ENCODE measurements at places on chromosomes 2 and 18. TPM values are rescaled to one million over a fixed set of nuclear protein-coding genes. Genes with fewer than 3 reads are reported as not detected.

The SERPINB3 gene
- total RNA-seq = not detected

The CABYR gene
- 0.95 TPM for total RNA-seq

DNA sequence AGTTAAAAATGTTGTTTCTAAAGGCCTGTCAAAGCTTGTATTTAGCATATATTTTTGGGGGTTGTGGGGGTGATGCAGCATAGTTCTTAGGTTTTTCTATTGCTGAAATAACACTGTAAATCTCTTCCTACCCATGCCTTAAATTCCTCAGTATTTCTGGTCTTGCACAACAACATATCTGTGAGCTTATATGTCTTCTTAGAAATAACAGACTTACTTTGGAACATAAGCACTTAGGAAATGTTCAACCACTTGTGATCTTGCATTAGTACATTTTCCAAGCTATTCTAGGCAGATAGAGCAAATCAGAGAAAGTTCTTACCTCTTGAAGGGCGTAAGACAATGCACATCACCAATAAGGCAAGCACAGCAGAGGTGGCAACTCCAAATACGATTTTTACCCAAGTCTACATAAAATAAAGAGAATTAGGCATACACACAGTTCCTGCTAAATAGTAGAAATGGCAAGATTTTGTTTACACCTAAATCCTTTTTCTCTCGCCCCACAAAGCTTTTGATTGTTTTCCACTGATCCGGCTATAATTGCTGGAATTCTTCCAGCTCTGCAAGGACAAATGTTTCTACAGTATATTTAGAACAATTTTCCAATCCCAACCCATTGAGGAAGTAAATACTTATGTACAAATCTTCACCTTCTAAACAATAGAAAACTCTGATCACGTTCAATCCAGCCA, 512 bp downstream of the FAP start:
- no peak overlapping the region for H3K4me3 ChIP-seq
- DNase-seq = no peak
- H3K4me1 ChIP-seq = no peaks in the 10 kb centered on the region
- H3K36me3 ChIP-seq = no peaks in the 10 kb centered on the region
- H3K27ac ChIP-seq = no peak overlapping the region

GRCh38 chr2:79294994-79295393, 135.4 kb upstream of the REG3A start:
- H3K27ac ChIP-seq = no peak overlapping the region
- no peak overlapping the region for H3K4me3 ChIP-seq
- no peaks in the 10 kb centered on the region for H3K27me3 ChIP-seq
- no peak for DNase-seq

DNA sequence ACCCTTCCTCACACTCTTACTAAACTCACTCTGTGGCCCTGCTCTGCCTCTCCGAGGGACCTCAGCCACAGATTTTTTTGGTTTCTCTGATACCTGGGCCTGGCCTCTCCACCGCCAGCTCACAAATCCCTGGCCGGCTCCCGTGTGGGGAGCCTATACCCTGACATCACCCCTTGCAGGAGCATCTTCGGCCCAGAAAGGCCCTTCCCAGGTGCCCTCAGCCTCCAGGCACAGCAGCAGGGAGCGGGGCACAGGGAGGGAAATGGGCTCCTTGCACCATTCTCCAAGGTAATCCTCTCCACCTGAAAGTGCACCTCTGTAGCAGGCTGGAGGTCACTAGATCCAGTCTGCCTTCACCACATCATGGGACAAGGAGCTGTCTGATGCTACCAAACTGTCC, 43.2 kb downstream of the CRACDL start:
- no peaks in the 10 kb centered on the region for H3K4me1 ChIP-seq
- H3K27me3 ChIP-seq = peaks cover 15% of the 10 kb centered on the region
- no peak for DNase-seq

DNA sequence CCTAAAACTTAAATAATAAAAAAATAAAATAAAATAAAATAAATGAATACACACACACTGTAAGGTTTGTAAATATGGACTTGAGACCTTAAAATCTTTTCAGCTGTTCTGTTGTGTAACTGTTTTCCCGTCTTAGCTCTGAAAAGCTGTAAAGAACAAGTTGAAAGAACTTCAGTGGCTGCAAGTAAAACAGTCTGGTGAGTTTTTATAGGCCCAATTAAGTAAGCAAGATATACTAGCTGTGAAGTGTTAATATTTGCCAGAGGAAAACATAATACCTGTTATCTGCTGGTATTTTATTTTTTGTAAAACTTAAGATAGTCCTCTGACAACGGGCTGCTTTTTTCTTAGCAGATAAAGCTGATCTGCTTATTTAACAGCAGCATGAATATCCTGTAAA, 176.9 kb upstream of the NRP2 start:
- H3K4me1 ChIP-seq = no peaks in the 10 kb centered on the region
- no peak for DNase-seq
- peaks cover 6% of the 10 kb centered on the region for H3K27me3 ChIP-seq
- H3K36me3 ChIP-seq = no peaks in the 10 kb centered on the region
- no peak overlapping the region for H3K27ac ChIP-seq

DNA sequence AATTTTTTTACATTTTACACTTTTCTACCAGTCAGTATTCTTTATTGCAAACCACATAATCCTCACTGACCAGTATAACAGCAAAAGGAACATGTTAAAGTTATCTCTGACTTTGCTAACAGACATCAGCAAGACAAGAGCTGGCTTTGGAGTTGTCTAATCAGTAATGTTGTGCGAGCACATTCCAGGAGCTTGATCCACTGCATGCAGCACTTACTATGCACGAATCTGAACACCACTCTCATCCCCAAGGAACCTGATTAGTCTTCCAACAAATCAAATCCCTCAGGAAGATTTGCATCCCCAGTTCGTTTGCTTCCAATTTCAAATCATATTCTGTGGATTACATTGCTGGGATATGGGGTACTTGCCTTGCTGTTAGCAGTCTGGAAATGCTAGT, 269.3 kb upstream of the EPC2 start:
- H3K27ac ChIP-seq = no peak overlapping the region
- H3K36me3 ChIP-seq = no peaks in the 10 kb centered on the region
- no peaks in the 10 kb centered on the region for H3K4me1 ChIP-seq
- no peak overlapping the region for H3K4me3 ChIP-seq
- H3K27me3 ChIP-seq = no peaks in the 10 kb centered on the region

- no peaks in the 10 kb centered on the region for H3K36me3 ChIP-seq
- no peaks in the 10 kb centered on the region for H3K27me3 ChIP-seq
- no peak overlapping the region for H3K4me3 ChIP-seq
- H3K4me1 ChIP-seq = no peaks in the 10 kb centered on the region
- H3K27ac ChIP-seq = no peak overlapping the region
- no peak for DNase-seq
Observed at GRCh38 chr2:133657591-133657990, 89.3 kb upstream of the NCKAP5 start.

DNA sequence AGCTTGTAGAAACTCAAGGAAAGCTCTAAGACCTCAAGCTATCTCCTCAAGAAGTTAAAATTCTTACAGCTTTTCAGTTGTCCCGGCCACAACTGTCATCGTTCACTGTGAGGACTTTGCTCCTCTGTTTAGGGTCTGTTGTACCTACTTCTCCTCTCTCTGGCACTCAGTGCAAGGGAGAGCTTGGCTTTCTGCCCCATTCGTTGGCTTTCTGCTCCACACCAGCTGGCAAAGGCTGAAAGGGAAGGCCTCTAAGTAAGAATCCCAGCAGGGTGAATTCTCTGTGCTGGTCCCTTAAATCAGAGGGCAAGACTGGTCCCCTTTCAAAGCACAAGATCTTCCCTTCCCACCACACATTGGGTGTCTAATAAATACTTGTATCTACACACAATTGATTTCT, 17.3 kb downstream of the ZBTB7C start:
- H3K4me3 ChIP-seq = no peak overlapping the region
- H3K27me3 ChIP-seq = peaks cover 81% of the 10 kb centered on the region
- peaks cover 6% of the 10 kb centered on the region for H3K4me1 ChIP-seq
- DNase-seq = no peak
- H3K36me3 ChIP-seq = no peaks in the 10 kb centered on the region

GRCh38 chr2:103153580-103154284, 391.9 kb downstream of the TMEM182 start:
- H3K27me3 ChIP-seq = no peaks in the 10 kb centered on the region
- DNase-seq = no peak
- H3K27ac ChIP-seq = no peak overlapping the region
- no peaks in the 10 kb centered on the region for H3K4me1 ChIP-seq

- H3K27me3 ChIP-seq = no peaks in the 10 kb centered on the region
- H3K36me3 ChIP-seq = no peaks in the 10 kb centered on the region
- H3K27ac ChIP-seq = no peak overlapping the region
Observed at GRCh38 chr2:187078297-187078696, 229.3 kb upstream of the ZSWIM2 start.

DNA sequence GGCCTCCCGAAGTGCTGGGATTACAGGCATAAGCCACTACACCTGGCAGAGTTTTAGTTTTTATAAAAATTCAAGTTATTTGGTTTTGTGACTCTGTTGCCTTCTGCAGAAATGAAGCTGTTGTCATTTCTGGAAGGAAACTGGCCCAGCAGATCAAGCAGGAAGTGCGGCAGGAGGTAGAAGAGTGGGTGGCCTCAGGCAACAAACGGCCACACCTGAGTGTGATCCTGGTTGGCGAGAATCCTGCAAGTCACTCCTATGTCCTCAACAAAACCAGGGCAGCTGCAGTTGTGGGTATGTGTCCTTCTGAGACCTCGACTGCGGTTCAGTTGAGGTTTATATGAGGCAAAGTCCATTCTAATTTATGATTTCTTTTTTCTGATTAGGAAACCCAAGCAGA, 7.2 kb downstream of the MTHFD2 start:
- peak overlapping the region; percentile 96 for H3K27ac ChIP-seq
- H3K36me3 ChIP-seq = peaks cover 81% of the 10 kb centered on the region
- H3K4me3 ChIP-seq = peak overlapping the region; percentile 64
- H3K27me3 ChIP-seq = no peaks in the 10 kb centered on the region

DNA sequence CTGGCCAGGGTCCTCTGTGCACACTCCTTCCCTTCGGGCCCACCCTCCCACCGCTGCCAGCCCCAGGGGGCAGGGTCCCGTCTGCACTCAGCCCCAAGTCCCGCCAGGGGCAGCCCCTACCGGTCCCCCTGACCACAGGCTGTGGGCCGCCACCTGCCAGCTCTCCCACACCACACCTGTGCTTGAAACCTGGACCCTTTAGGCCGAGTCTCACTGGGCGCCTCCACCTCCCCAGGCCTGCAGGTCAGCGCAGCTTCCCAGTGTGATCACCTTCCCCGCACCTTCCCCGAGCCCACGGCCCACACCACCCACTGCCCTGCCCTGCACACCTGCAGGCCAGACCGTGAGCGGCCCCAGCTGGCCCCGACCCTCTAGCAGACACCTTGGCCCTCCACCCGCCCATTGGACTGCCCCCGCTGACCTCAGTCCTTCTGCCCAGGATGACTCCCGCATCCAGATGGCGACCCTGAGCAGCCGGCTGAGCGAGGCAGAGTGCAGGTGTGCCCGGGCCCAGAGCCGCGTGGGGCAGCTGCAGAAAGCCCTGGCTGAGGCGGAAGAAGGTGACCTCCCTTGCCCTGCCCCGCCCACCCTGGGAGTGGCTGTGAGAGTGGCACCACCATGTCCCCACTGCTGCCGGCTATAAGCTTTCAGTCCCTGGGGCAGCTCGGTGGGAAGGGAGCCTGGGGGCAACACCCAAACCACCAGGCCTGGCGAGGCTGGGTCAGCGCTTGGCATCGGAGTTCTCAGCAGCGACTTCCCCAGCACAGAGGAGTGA, 31.3 kb upstream of the SNED1 start:
- H3K36me3 ChIP-seq = no peaks in the 10 kb centered on the region
- no peak overlapping the region for H3K4me3 ChIP-seq
- no peak overlapping the region for H3K27ac ChIP-seq

DNA sequence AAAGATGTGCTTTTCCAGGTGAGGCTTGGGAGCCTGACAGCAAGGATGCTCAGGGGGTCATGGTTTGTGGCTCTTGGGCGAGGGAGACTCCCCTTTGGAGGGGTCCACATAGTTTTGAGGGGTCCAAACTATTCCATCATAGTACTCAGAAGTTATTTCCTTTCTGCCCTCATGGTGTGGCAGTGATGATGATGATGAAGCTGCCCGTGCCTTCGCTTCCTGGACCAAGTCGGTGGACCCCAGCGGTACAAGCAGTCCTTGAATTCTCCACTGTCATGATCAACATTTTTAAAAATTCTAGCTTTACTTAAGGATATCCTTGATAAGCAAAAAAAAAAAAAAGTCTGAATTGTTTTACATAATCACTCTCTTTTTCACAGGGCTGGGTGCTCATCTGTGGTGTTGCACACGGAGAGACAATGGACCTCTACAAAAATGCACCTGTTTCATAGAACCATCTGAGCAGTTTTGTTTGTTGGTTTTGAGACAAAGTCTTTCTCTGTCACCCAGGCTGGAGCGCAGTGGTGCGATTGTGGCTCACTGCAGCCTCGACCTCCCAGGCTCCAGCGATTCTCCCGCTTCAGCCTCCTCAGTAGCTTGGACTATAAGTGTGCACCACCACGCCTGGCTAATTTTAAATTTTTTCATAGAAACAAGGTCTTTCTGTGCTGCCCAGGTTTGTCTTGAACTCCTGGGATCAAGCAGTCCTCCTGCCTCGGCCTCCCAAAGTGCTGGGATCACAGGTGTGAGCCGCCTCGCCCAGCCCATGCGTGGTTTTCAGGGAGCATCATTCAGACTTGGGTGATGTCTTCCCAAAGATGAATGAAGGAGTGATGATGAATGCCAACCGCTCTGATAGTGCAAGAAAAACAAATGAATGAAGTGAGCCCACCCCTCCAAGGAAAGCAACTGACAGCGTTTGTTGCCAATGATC, 271.4 kb upstream of the HDAC4 start:
- no peak overlapping the region for H3K4me3 ChIP-seq
- no peak overlapping the region for H3K27ac ChIP-seq
- no peaks in the 10 kb centered on the region for H3K36me3 ChIP-seq
- H3K4me1 ChIP-seq = no peaks in the 10 kb centered on the region
- no peaks in the 10 kb centered on the region for H3K27me3 ChIP-seq

DNA sequence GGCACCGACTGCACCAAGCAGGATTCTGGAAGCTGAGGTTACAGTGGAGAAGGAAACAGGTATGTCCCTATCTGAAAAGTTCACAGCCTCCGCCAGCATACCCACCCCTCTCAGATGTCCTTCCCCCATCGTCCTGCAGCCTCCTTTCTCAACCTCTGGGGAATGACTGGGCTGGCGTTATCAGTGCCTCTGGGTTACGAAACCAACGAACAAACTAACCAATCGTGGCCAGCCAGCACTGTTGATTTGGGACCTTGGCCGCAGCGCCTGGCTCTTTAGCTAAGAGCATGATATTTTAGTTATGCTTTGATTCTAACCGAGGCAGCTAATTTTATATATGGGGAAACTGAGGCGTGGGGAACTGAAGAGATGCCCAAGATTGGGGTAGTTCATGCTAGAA, 233.0 kb downstream of the TFCP2L1 start:
- no peaks in the 10 kb centered on the region for H3K27me3 ChIP-seq
- H3K4me1 ChIP-seq = no peaks in the 10 kb centered on the region
- DNase-seq = no peak
